Stimulated activated CD8-positive, alpha-beta memory T cell treated with anti-CD3 and anti-CD28 coated beads, Interleukin-7, amount 100 ng/mL, for 48 hours (primary cell): ENCODE measurements at places on chromosomes 11 and 22.

GRCh38 chr11:113557926-113558325, 82.7 kb upstream of the DRD2 start:
- no peak for DNase-seq

GRCh38 chr11:130675371-130675821, 227.0 kb downstream of the ADAMTS15 start:
- DNase-seq = no peak

GRCh38 chr11:34174412-34175041, 69.1 kb downstream of the NAT10 start:
- peak; percentile 64 for DNase-seq

DNA sequence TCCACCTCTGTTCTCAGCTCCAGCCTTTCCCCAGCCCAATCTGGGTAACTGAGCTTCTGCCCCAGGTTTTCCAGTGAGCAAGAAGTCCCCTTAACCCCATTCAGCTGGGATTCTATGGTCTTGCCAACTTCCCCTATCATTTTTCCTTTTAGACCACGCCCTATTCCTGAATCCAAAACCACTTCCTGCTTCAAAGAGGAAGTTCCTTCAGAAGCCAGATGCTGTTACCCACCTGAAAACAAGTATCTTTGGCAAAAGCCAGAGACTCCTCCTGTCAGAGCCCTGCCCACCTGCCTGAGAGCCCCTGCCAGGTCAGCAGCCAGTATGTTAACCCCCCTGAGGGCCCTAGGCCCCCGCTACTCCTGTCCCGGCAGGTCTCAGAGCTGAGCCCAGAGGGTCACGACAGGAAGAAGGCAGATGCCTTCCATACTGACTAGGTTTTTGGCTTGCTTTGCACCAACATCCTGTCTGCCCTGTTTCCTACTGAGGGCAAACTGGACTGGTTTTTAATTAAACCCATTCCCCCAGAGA, 20.3 kb upstream of the MICAL2 start:
- DNase-seq = no peak

- no peak for DNase-seq
Observed at GRCh38 chr11:16099343-16099900, 256.9 kb downstream of the SOX6 start.
